ENCODE measurements at places on chromosomes 2 and 18.

DNA sequence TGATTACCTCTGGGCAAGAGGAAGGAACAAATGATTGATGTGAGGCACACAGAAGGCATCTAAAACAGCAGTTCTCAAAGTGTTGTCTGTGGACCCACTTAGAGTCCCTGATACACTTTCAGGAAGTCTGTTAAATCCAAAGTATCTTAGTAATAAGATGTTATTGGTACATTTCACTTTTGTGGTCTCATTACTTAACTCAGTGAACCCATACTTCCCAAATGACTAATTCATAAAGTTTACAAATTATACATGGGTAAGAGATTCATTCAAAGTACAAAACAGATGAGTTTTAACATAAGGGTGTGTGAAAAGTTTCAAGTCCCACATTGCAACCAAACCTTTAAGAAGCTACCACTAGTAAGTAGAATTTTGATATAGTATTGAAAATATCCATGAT lies 440.5 kb downstream of the NUP35 start:
- no peak for DNase-seq

GRCh38 chr2:200081236-200081635 lies 125.9 kb downstream of the MAIP1 start:
- DNase-seq, result no peak

GRCh38 chr2:36859366-36859792 lies 107.0 kb downstream of the STRN start:
- no peak for DNase-seq

DNA sequence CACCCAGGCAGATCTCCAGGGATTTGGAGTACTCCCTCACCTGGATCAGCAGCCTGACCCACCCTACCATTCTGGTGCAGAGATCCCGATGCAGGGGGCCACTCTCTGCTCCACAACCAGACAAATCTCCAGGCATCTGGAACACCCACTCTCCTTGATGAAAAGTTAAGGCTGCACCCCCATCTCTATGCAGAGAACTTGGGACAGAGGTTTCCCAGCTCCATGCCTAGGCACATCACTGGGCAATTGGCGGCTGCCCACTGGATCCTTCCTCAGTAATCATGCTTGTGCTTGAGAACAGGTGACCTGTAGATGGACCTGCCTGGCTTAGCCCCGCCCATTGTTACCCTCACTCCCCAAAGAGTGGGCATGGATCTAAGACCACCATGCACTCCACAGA lies 624.9 kb downstream of the CBLN2 start:
- no peak for DNase-seq

- no peak for DNase-seq
These were observed 181.2 kb downstream of the FAM124B start for GRCh38 chr2:224220586-224221255.

GRCh38 chr2:146228020-146228393 lies 1616.8 kb upstream of the ACVR2A start:
- DNase-seq, result no peak

DNA sequence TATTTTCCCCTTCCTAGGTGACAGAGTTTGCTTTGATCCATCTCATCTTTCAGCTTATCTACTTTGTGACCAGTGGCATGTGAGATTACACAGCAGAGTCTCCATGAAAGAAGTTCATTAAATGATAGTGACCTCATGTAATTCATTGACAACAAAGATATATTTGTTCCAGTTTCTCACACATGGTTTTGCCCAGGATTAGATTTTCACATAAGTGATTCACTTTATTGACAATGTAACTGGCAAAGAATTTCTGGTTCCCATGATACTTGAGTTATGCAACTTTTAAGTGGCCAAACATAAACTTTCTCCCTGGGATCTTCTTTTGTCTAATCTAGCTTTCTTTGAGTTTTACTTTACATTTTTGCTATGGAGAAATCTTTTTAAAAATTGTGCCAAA lies 50.0 kb downstream of the MC4R start:
- no peak for DNase-seq

- no peak for DNase-seq
These were observed 11.1 kb downstream of the DHRS9 start for GRCh38 chr2:169080250-169081069.

DNA sequence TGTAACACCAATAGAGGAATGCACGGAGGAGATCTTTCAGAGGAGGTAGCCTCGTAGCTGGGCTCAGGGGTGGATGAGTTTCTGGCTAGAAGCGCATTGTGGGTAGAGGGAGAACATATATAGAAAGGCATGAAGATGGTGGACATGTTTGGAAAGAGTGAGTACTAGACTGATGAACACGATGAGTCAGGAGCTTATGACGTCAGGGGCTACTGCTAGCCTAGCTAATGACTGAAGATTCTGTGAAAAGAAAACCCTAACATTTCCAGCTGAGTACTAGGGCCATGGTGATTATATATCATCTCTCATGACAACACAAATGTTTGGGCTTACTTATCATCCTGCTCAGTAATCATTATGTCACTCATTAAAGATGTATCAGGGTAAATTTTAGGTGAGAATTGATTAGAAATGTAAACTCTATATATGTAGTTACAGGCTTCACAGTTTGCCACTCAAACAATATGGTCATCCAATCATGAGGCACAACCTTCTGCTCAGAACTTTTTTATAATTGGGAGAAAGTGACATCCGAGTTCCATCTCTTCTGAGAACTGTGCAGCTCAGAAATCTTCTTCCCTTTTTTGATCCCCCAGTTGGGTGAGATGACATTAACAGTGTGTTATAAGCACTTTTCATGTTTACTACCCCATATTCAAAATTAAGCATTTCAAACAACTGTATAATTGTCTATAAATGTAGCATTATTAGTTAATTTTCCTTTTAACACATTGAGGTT lies 22.2 kb upstream of the IL1RN start:
- DNase-seq, result no peak

DNA sequence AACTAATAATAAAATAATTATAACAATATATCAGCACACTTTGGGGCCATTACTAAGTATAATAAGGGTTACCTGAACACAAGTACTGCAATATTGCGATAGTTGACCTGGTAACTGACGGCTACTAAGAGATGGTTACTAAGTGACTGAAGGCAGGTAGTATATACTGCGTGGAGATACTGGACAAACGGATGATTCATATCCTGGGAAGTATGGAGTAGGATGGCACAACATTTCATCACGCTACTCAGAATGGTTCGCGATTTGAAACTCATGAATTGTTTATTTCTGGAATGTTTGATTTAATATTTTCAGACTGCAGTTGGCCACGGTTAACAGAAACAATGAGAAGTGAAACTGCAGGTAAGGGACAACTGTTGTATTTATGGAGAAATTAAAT lies 39.5 kb upstream of the FLACC1 start:
- DNase-seq, result no peak

DNA sequence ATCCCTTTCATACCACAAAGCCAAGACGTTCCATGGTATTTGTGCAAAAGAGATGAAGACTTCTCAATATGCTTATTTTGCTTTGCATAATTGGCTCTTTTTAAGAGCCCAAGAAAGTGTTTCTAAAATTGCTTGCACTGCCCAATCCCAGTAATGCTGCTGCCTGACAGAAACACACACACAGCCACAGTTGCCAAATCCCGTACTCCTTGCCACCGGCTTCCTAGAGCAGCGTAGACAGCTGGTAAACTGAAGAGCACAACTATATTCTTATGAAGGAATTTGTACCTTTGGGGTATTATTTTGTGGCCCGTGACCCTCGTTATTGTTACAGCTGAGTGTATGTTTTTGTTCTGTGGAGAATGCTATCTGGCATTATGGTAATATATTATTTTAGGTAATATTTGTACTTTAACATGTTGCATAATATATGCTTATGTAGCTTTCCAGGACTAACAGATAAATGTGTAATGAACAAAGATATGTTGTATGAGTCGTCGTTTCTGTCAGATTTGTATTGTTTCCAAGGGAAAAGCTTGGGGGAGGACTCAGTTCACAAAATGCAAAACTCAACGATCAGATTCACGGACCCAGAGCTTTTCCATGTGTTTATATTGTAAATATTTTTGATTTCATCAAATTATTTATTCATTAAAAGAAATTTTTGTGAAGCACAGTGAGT lies 202.9 kb upstream of the RAB12 start:
- no peak for DNase-seq

- no peak for DNase-seq
These were observed 114.0 kb upstream of the RND3 start for GRCh38 chr2:150601280-150602038.

GRCh38 chr2:230230087-230230486 lies 4.6 kb downstream of the SP140 start:
- no peak for DNase-seq

DNA sequence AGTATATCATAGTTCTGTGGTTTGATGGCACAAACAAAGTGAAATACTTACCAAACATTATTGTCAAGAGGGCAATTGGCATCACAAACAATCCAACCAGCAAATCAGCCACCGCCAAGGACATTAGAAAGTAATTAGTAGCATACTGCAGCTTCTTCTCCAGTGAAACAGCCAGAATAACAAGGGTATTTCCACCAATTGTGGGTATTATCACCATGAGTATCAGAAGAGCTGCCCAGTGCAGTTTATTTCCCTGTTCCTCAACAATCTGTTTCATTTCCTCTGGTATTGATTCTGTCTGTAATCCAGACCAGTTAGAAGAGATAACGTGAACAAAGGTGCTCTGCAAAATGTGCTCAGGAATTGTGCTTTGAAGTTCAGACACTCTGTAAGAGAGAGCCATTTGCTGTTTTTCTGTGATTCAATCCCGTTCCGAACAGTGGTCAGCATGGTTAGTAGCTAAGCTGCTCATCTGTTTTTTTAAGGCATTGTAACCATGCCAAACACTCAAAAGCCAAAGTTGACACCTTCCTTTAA lies 1.4 kb downstream of the HTR2B start:
- DNase-seq, result no peak

DNA sequence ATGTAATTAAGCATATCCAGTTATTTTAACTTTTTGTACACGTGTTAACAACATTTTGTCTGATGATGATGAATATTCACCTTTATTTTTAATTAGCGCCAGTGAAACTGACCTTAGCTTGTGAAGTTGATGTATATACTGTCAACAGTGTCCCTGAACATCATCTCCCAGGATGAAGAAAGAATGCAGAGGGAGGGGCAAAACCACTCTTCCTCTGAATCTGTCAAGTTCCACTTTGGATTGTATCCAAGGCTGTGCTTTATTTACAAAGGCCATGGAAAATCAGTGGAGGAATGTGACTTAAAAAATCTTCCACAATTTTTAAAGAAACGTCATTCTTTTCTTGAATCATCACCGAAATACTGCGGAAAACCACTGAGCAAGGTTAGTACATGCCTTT lies 4.5 kb upstream of the RMDN2 start:
- DNase-seq, result no peak

DNA sequence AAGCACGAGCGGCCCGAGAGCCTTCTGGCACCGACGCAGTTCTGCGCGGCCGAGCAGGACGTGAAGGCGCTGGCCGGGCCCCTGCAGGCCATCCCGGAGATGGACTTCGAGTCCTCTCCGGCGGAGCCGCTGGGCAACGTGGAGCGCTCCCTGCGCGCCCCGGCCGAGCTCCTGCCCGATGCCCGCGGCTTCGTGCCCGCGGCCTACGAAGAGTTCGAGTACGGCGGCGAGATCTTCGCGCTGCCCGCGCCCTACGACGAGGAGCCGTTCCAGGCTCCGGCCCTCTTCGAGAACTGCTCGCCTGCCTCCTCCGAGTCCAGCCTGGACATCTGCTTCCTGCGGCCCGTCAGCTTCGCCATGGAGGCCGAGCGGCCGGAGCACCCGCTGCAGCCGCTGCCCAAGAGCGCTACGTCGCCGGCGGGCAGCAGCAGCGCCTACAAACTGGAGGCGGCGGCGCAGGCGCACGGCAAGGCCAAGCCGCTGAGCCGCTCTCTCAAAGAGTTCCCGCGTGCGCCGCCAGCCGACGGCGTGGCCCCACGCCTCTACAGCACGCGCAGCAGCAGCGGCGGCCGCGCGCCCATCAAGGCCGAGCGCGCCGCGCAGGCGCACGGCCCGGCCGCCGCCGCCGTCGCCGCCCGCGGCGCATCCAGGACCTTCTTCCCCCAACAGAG lies 70.4 kb downstream of the ARHGEF33 start:
- peak; percentile 50 for DNase-seq

DNA sequence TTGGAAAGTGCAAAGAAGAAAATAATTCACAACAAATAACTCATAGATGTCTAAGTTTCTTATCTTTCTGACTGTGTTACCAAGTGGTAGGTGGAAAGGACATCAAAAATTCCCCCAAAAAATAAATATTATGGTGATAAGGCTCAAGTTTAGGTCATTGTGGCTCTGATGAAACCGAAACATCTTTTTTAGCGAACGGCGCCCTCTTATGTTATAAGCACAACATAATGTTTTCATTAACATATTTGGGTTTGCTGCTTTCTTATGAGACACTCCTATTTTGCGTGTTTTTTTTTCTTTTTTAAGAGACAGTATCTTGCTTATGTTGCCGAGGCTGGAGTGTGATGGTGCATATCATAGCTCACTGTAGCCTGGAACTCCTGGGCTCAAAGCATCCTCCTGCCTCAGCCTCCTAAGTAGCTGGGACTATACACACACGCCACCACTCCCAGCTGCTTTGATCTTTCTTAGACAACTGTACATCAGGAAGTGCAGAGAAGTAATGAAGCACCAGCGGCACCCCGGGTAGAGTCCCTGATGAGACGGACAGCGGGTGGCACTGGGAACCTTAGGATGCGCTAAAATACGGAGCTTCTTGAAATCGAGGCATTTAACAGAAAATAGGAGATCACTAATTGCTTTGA lies 38.5 kb upstream of the SLC35G4 start:
- DNase-seq, result no peak

GRCh38 chr2:204437408-204437807 lies 107.9 kb upstream of the PARD3B start:
- DNase-seq, result no peak

- no peak for DNase-seq
These were observed 75.9 kb downstream of the TTN start for GRCh38 chr2:178731300-178731699.

DNA sequence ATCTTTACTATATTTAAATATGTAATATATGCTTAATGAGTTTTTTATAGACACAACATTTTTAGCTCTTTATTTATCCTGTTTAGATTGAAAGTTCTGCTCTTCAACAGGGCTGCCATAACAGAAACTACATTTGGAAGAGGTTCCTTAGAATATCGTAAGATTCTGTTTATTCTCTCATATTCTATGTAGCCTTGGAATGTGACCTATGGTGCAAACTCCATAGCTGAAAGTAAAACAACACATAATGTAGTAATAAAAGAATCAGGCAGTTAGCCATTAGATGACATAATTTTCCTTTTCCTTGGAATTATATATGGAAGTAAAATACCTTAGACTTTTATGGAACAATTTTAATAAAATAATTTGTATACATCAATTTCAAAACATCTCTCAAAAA lies 91.3 kb downstream of the ZNF804A start:
- no peak for DNase-seq

Data from left lobe of liver (tissue), 2 donors.